ENCODE measurements at places on chromosomes 7 and 10. TPM values are rescaled to one million over a fixed set of nuclear protein-coding genes. Genes with fewer than 3 reads are reported as not detected.

CALCR gene
- not detected for polyA plus RNA-seq

CPVL gene
- polyA plus RNA-seq = 16.7 TPM

TRIM8 gene
- 116 TPM for polyA plus RNA-seq

CFAP69 gene
- polyA plus RNA-seq = 2.4 TPM

NT5C3A gene
- polyA plus RNA-seq = 15.8 TPM

DNA sequence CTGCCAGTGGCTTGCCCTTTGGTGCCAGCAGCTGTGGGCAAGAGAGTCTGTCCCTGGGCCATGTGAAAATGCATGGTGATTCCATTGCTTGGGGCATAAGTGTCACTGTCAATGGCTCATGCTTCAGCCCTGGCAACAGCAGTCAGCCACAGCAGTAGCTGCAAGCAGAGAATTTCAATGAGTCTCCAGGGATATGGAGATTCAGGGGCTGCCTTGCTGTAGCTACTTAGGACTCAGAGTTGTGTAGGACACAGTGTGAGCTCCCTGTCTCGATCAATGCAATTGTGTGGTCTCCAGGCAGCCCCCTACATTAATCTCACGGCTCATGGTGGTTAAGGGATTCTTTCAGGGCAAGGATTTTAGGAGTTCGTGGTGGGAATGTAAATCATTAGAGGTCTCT, 126.3 kb upstream of the STARD3NL start:
- DNase-seq = no peak

DNA sequence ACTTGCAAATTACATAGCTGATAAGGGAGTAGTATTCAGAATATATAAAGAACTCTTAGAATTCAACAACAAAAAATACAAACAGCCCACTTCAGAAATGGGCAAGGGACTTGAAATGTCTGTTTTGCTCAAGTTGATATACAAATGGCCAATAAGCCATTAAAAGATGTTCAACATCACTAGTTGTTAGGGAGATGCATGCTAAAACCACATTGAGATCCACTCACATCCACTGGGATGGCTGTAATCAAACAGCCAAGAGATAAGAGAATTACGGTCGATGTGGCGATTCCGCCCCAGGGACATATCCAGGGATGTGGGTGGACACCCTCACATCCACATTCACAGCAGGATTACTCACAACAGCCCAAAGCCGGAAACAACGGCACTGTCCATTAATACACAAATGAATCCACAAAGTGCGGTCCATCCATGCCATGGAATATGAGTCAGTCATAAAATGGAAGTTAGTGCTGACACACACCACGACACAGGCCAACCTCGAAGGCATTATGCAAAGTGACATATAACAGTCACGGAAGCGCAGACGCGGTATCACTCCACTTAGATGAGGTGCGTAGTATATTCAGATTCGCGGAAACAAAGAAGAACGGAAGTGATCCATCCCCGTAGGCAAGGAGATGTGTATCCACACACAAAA, 227.8 kb downstream of the DNAJB6 start:
- no peak for DNase-seq

DNA sequence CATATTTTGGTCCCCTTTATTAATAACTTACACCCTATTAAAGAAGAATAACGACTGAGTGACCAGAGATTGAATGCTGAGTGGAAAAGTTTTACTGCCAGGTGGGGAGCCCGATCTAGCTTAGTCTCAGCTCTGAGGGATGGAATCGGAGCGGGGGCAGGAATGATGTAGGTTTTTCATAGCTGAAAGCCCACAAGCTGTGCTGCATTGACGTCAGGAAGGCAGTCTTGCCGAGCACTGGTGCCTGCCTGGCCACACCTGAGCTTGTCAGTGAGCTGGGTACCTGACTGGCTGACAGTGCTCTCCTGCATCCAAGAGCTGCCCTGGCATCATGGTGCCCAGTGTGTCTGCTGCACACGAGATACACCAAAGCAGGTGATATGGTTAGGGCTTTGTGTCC, 34.8 kb downstream of the GRK5 start:
- no peak for DNase-seq
